ENCODE measurements at places on chromosomes 1 and 21.

GRCh38 chr1:12434686-12435085, 183.3 kb downstream of the DHRS3 start:
- no peak for DNase-seq

GRCh38 chr1:24704411-24705259, 40.6 kb upstream of the CLIC4 start:
- DNase-seq = no peak

GRCh38 chr1:193727850-193728249, 541.4 kb upstream of the B3GALT2 start:
- no peak for DNase-seq

- DNase-seq = peak; percentile 29
Observed at GRCh38 chr1:60936163-60936562, 146.2 kb upstream of the NFIA start.

DNA sequence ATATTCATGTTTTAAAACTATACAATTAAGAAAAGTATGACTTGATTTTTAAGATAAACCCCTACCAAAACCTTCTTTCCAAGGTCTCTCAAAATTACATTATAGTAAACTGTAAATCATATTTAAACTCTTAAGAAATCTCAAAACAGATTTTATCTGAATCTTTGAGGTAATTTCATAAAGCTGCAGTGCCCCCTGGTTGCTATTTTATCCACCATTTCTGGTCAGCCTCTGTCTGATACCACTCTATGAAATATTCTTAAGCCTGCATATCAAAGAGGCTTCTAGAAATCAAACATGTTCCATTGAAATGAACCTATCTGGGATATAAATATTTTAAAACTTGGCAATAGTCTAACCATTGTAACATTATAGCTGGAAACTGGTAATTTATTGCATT, 317.3 kb downstream of the COL11A1 start:
- DNase-seq = no peak

DNA sequence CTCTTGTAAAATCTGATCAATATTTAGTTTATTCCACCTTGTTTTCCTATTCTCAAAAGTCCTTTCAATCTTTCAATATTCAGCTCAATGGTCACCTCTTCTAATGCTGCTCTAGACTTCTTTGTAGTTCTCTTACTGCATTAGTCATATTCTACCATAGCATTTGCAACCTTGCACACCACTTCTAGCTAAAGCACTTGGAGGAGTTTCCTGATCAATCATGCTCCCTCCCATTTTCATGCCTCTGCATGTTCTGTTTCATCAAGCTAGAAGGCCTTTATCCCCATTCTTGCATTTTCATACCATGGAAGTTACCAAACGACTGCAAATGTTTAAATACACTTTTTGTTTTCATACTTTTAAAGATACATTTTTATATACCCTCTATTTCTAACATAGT, 72.1 kb downstream of the SLC5A9 start:
- DNase-seq = no peak
